EL (cell line): ENCODE measurements at places on chromosomes 1 and 21.

GRCh38 chr1:234611847-234612351 is 1.9 kb upstream of the IRF2BP2 start:
- no peak for DNase-seq

DNA sequence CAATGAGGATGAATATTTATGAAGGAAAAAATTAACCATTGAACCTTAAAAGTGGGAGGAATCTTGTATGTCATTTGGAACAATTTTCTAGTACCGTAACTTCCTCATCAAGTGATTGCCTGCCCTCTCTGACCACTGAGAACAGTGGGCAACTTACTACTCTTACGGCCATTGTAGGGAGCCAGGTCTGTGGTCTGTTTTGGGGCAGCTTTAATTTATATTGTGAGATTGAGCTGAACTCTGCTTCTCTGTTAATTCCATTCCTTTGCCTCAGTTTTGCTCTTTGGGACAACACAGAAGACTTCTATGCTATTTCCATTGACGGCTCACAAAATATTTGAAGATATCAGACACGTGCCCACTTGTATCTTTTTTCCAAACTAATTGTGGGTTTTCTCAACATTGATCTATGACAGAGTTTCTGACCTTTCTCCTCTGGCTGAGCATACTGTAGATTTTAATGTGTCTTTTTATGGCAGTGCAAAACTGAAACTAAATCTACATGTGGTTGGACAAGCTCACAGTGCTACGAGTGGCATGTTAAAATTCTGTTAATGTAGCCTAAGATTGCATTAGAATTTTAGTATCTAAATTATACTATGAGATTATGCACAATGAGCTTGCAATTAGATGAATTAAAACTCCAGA is 27.8 kb upstream of the ZNF281 start:
- no peak for DNase-seq

DNA sequence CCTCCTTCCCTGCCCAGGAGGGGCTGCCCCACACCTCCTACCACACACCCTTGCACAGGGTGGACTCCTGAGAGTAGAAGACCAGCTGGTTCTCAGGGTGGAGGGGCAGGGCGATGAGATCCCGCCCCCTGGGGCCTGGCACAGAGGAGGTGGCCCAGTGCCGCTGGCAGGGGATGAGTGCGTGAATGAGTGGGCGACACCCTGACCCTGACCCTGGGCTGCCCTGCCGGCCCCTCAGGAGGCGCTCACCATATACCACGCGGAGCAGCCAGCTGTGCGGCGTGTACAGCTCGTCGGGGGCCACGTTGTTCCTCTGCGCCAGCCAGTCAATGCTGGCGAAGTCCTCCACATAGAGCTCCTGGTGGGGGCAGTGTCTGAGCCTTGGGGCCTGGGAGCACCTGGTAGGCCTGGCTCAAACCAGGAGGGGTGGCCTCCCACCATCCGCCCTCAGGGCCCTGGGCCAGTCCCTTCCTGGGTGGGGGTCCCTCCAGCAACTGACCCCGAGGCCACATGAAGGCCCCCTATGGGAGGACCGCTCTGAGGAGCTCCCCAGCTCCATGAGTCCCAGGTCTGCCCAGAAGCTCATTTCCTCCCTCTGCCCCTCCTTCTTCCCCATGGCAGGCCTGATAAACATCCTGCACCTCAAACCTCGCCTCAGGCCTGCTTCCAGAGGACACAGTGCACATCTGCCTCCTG is 13.0 kb downstream of the LSS start:
- DNase-seq: no peak

- DNase-seq: no peak
Observed at GRCh38 chr21:35207322-35207721, 158.2 kb upstream of the RUNX1 start.

GRCh38 chr1:117370071-117370470 is 2.8 kb downstream of the MAN1A2 start:
- no peak for DNase-seq

DNA sequence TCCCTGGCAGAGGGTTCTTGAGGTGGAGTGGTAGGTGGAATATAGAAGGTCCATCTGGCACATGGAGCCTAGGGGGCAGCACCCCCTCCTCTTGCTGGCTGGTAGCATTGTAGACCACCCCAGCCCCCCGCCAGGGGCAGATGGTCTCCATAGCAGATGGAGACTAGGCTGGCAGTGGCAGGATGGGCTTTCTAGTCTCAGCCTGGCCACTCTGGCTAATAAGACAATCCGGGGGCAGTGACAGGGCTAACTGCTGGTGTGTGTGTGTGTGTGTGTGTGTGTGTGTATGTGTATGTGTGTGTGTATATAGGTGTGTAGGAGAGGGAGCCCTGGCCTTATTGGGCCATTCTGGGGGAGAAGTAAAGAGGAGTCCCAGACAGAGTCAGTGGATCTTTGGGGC is 16.1 kb downstream of the UTP11 start:
- no peak for DNase-seq

- no peak for DNase-seq
Observed at GRCh38 chr1:23899070-23899469, 14.1 kb downstream of the CNR2 start.

- DNase-seq: no peak
Observed at GRCh38 chr1:93244298-93245069, 64.0 kb downstream of the CCDC18 start.

DNA sequence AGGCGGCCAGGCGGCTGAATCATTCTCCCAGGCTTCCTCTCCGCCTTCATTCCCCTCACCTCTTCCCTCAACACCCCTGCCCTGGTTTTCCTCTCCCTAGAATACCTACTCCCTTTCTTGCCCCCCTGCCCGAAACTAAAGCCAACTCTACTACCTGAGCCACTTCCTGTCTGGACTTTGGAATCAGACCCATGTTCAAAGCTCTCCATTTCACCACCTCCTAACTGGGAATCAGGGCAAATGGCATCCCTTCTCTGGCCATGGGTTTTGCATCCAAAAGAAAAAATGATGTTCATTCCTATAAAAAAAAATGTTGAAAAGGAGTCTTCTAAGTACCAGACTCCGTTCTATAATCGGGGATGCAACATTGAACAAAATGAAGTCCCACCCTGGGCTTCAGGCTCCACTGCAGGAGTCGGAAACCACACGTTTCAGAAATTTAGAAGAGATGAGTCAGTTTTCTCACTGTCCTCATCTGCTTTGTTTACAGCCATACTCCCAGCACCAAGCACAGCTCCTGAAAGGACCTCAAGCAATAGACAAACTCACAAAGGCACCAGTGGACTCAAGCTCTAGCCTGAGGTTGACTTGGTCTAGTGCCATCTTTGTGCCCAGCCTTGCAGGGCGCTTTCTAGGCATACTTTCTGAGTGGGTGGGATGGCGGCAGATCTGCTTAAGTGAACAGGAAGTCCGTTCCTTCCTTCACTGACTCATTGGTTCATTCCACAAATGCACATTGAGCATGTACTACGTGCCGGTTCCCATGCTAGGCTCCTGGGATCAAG is 176.2 kb downstream of the IGSF21 start:
- DNase-seq: no peak

DNA sequence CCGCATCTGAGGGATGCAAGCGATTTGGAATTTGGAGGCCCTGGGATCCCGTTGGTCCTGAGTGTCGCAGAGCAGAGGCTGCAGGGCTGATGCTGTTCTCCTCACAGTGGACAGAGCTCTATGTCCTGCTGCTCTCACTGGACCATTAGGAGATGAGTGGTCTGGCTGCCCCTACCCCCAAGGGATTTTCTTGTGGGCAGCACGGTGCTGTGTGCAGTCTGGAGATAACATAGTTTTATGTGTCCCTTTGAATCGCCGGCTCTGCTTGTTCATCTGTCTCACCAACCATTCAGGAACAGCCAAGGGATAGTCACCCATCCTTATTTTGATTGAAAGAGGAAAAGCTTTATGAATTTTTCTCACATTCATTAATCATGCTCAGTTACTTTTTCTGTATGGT is 49.9 kb downstream of the CHRM3 start:
- no peak for DNase-seq

DNA sequence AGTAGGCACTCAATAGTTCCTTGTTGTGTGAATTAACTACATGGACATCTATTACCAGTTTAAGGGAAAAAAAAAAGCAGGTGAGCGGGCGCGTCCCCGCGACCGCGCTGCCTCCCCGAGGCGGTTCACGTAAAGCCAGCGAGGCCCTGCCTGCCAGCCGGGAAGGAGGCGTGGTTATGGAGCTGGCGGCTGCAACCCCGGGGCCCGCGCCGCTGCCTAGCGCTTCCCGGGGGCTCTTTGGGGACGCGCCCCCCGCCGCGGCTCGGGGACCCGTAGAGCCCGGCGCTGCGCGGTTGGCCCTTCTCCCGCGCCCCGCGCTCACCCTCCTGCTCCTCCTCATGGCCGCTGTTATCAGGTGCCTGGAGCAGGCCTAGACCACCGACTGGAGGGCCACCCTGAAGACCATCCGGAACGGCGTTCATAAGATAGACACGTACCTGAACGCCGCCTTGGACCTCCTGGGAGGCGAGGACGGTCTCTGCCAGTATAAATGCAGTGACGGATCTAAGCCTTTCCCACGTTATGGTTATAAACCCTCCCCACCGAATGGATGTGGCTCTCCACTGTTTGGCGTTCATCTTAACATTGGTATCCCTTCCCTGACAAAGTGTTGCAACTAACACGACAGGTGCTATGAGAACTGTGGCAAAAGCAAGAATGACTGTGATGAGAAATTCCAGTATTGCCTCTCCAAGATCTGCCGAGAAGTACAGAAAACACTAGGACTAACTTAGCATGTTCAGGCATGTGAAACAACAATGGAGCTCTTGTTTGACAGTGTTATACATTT is 2.6 kb upstream of the CC2D1B start:
- peak; percentile 58 for DNase-seq

- DNase-seq: peak; percentile 95
Observed at GRCh38 chr1:144551543-144552424, 40.9 kb upstream of the PPIAL4F start.

GRCh38 chr1:76840278-76840677 is 27.0 kb upstream of the ST6GALNAC5 start:
- DNase-seq: no peak

- no peak for DNase-seq
Observed at GRCh38 chr1:23515905-23516304, 15.1 kb downstream of the E2F2 start.

DNA sequence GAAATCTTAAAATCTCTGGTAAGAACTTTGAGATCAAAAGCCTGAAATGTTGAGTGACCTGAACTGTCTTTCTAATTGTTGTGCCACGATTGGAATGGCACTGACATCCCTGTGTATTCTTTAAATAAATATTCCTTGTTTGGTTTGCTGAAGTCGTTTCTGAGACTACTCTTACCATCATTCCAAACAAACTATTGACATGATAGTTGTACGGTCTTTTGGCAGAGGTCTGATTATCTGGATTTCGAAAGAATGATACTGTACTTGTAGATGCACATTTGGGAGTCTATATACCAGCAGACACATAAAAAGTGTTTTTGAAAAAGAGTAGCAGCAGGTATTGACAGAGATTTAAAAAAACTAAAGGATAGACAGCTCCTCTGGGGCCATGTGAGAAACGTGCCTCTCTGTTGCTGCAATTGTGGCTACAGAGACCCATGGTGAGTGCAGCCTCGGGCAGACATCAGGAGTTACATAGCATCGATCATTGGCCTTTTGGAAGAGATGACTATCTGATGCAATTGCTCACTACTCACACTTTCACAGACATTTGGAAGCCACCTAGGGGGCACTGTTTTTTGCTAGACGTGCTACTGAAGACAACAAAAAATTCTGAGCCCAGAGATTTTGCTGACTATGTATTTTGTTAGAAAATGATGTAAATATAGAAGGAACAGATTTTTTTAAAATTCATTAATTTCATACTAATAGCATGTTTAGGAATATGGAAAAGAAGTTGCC is 464.5 kb downstream of the KCNT2 start:
- no peak for DNase-seq

GRCh38 chr1:38118976-38119375 is 72.4 kb upstream of the POU3F1 start:
- DNase-seq: no peak

DNA sequence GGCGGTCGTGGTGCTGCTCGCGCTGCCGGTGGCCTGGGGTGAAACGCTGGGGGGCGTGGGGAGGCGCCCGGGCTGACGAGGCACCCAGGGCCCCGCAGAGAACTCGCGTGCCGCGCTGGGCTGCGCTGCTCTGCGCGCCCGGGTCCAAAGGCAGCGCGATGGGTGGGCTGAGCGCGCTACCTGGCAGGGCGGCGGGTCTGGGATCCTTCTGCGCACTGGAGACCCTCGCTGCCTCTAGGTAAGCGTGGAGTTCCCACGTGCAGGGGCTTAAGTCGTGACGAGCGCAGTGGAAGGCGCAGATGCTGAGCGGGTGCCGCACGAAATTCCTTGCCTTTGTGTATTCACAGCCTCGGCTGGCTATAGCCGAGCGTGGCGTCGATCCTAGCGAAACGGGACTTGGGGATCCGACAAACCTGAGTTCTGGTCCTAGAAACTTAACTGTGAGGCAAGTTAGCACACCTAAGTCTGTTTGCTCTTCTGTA is 24.6 kb downstream of the CR1L start:
- no peak for DNase-seq
